ENCODE measurements at places on chromosomes 5 and 9. TPM values are rescaled to one million over a fixed set of nuclear protein-coding genes. Genes with fewer than 3 reads are reported as not detected.

GRCh38 chr5:78610636-78611035 is 37.9 kb downstream of the LHFPL2 start:
- no peak for DNase-seq

DNA sequence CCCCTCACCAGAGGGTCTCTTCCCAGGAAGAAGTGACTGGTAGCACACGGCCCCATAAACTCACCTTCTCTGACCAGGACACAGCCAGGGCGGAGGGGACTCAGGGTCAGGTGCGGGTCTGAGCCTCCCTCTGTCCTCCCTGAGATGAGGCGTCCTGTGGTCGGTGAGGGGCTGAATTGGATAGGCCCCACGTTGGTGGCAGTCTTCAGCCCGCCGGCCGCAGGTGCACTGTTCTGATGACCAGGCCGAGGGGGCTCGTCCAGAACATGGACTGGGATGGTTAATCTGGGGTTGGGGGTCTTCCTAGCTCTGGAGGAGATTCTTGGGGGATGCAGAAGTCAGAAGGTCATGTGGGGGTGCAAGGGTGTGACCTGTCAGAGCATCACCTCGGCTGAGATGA is 102.2 kb upstream of the PPP1R26 start:
- no peak for DNase-seq

DNA sequence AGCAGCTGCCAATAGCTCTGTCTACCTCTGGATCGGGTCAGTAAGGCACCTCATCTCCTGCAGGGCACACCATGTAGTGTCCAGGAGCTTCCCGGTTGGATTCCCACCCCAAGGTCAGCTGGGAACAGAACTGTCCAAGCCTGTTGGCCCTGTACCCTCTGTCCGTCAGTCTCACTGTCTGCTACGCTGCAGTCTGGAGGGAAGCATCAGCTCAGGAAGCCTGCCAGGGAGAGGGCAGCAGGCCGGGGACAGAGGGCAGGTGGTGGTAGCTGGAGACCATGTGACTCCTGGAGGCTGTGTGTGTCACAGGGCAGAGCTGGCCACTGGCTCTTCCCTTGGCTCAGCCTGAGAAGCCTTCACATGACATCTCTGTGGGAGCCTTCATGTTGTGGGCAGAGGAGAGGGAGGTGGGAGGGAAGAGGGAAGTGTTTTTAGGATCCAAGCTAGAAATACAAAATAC is 134.5 kb downstream of the SEC61B start:
- DNase-seq: peak; percentile 84

DNA sequence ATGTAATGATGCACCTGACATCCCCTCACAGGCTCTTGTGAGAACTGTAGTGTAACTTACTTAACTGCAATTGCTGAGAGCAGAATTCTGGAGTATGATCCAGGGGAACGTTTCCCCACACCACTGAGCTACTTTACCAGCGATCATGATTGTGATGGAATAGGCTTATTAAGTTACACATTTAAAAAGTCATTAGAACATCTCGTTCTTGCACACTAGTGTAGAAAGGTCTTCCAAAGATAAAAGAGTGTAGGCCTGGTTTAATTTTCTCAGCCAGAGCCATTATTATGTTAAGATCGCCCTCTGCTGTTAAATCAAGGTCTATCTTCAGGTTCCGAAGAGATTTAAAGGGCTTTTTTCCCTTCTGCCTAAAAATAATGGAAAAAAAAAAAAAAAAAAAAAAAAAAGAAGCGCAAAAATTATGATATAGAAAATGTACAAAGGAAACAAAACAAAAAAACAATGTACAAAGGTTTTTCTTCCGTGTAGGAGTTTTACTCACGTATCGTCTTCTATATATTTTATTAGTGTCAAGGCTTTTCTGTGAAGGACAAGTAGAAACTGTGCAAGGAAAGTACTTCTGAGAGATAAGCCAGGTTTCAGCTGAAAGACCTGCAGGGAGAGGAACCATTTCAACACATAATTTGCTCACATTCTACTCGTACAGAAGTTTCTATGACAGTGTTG is 18.6 kb upstream of the MOB3B start:
- no peak for DNase-seq

GRCh38 chr9:126752376-126752775 is 52.5 kb upstream of the ZBTB43 start:
- no peak for DNase-seq

DNA sequence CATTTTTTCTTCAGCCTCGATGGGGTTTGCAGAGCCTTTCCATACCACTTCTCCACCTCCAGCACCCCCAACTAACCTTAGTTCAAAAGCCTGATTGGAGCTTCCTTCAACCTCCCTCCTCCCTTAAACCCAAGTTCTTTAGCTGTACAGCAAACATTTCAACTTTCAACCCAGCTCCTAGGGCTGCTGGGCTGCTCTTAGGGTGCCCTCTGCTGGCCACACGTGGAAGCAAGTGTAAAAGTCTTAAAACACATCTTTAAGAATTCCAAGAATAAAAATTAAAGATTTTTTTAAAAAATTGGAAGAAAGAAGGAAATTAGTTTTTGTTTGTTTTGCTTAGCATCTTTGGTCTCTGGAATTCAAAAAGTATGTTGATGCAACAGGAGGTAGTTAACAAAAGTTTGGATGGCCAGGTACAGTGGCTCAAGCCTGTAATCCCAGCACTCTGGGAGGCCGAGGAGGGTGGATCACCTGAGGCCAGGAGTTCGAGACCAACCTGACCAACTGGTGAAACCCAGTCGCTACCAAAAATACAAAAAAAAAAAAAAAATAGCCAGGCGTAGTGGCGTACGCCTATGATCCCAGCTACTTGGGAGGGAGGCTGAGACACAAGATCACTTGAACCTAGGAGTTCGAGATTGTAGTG is 15.5 kb upstream of the HSD17B3 start:
- peak; percentile 83 for DNase-seq

DNA sequence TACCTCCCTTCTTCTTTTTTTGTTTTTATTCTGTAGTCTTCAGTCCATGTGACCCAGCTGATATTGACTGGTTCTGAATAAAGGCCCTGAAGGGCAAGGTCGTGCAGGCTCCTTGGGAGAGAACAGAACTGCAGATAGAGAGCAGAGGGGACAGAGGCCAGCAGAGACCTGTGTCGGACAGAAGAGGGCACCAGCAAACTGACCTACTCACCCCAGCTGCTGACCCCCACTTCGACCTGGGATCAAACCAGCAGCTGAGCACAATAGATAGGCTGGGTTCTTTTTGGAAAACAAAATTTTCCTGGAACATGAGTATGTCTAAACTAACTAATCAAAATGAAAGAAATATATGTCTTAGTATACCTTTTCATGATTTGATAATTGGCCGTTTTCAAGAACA is 695.1 kb downstream of the NR2F1-AS1 start:
- no peak for DNase-seq

GRCh38 chr9:119905724-119906123 is 536.5 kb upstream of the BRINP1 start:
- no peak for DNase-seq

DNA sequence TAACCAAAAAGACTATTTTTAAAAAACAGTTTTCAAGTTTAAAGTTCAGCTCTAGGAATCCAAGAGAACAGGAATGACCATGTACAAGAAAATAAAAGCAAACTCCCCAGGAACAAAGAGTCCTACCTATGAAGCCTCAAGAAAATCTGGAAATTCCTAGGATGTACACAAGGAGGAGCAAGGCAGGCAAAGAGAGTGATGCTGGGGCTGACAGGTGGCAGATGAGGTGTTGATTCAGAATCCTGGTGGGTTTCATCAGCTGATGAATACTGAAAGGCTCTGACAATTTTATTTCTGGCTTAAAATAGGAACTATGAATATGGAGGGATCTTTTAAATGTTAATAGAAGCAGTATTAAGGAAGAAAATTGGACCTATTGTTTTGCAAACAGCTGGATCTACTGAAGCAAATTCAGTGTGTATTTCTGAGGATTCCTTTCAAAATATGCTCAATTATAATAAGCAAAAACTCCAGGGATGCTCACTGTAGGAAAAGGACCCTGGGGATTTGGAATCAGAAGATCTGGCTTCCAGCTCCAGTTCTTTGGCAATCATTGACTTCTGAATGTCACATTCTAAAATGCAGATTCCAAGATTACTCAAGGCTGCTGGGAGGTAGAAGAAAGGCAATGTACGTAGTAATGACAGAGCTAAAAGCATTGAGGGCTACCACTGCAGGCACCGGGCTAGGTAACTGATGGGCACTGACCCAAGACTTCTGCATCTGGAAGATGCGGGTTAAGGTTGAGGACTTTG is 28.0 kb upstream of the SH3RF2 start:
- no peak for DNase-seq

DNA sequence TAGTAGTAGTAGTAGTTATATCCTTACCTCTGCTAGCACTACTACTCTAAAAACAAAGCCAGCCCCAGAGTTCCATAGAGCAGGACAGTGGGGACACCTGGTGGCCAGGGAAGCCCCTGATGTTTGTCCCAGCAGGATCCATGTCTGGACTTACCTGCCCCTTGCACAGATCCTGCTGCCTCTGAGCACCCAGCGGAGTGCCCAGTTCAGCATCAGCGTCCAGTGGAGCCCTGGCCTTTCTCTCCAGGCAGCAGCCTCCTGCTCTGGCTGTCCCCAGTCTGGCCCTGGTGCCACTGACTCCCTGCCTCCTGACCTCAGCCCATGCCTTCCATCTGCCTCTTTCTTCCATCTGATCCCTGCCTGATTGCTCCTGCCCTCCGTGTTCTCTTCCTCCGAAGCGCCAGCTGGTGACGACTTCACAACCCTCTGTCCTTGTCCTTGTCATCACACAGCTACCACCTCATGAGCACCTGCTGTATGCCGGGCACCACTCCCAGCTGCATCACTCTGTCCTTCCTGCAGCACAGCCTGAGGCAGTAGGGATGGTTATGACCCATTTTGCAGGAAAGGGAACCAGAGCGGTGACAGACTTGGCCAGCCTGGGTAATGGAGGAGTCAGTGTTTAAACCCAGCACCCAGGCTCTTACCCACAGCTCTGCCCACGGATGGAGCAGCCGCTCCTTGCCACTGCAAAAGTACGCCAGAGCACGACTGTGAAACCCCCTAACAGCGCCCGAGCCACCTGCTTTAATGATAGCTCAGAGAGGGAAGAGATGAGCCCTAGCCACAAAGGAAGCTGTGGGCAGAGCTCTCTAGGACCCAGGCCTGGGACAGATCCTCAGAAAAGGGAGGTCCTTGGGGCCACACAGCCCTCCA is 11.5 kb downstream of the SARDH start:
- peak; percentile 91 for DNase-seq

Gene ZNF608
- total RNA-seq: 14.7 TPM

Gene JADE2
- 26.8 TPM for total RNA-seq

Gene JAKMIP2
- 1.1 TPM for total RNA-seq

Gene SLC46A2
- total RNA-seq: under 0.01 TPM

Gene SNCB
- total RNA-seq: not detected
